Chondrocyte (in vitro differentiated cells): ENCODE measurements at places on chromosomes 6 and 20.

GRCh38 chr6:130159956-130160355, 62.8 kb downstream of the SAMD3 start:
- no peak for DNase-seq

GRCh38 chr6:139757784-139758183, 383.3 kb upstream of the CITED2 start:
- DNase-seq, result no peak

DNA sequence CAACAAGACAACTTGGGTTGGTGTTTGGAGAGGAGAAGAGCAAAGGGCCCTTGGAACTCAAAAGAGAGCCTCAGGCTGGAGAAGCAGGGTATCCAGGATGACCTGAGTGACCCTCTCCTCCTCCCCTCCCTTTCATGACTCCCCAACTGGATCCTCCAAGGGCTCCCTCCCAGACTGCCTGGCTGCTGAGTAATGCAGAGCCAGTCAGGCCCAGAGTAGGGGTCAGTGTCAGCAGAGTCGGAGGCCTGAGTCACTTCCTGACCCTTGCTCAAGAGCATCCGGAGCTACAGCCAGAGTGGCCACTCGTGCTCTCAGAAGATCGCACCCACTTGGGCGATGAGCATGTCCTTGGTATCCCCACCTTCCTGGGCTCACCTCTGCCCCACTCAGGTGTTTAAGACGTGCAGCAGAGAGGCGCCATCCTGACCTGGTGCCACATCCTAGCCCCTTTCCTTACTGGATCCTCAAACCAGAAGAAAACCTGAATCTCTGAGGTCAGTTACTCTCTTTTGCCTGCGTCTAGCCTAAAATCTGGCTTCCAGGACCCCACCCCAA, 2.8 kb upstream of the MAPK13 start:
- DNase-seq, result no peak

DNA sequence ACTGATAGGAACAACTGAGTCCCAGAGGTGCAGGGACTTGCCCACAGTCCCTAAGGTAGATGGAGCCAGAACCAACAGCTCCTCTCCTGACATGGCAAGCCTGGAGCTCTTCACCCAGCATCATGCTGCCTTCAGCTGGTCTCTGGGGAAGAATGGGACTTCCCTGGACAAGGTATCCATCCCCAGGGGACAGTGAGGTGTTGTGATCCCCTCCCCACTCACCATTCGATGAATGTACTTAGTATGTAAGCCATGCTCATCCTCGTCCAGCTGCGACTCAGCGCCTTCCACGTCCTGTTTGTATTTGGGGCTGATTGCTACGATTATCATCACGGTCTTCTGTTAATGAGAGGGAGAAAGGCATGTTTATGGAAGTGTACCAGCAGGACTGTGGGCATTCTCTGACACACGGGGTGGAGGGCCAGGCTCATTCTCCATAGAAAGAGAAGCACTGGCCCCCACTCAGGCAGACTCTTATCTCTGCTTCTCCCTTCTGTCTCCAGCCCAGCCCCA, 39.4 kb downstream of the TRAF3IP2 start:
- DNase-seq, result no peak

DNA sequence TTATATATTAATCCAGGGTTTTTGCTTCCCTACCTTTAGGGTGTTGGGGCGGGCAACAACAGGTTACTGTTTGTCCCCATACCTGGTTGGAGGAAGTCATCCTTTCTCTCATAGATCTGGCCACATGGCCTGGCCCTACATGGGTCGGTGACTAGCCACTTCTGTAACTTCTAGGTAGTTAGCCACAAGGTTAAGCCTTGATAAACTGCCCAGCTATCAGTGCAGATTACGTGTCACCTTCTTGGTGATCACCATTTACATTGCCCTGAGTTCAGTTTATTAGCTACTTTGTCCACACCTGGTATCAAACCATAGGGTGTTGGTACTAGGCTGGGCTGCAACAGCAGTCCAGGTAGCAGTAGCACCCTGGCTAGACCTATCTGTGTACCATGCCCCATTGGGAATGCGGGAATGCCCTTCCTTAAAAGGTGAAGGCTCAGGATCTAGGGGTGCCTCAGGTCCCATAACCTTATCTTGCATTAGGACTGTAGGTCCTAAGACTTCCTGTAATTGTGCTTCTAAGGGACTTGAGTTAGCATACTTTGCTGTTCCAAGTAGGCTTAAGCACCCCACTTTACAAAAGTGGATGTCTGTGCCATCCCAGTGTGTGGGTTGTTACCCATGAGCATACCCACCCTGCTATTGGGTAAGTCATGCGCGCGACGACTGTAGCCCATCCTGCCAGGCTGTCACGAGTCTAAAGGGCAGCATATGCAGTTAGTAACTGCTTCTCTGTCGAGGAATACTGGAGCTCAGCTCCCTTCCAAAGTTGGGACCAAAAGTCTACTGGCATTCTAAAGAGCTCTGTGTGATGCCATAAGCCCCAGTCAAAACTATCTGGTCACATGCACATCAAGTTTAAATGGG, 5.2 kb downstream of the ZKSCAN3 start:
- DNase-seq, result no peak

GRCh38 chr6:6315660-6316059, 4.8 kb downstream of the F13A1 start:
- no peak for DNase-seq

GRCh38 chr6:130098317-130098716, 79.9 kb downstream of the L3MBTL3 start:
- DNase-seq, result no peak

DNA sequence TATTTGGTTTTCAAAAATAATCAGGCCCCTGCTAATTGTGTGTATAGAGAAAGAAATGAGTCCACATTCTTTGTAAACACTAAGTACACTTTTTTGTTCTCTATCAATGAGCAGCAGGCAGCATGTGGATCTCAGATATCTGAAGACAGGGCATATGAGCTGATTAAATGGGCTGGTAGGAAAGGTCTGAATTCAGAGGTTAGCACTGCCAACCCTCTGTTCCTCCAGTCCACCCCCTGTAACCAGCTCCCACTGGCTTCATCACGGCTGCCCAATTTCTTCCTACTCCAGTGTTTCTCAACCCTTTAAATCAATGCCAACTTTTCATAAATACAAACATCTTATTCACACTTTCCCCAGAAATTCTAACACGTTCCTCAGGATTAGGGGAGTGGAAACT, 128.5 kb downstream of the TPBG start:
- no peak for DNase-seq

- no peak for DNase-seq
These were observed 65.6 kb upstream of the RREB1 start for GRCh38 chr6:7042056-7042653.

DNA sequence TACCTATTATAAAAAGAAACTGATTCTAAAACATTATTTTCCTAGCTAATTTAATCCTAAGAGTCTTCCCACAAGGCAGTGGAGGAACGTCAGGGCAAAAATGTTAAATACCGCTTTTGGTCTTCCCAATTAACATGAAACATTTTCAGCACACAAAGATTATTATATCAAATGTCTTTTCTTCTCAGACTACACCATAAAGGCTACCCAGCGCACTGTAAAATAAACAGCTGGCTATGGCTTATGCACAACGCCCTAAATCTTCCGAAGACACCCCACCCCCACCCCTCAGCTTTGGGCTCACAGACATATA, 1.0 kb downstream of the NUDT3 start:
- no peak for DNase-seq

DNA sequence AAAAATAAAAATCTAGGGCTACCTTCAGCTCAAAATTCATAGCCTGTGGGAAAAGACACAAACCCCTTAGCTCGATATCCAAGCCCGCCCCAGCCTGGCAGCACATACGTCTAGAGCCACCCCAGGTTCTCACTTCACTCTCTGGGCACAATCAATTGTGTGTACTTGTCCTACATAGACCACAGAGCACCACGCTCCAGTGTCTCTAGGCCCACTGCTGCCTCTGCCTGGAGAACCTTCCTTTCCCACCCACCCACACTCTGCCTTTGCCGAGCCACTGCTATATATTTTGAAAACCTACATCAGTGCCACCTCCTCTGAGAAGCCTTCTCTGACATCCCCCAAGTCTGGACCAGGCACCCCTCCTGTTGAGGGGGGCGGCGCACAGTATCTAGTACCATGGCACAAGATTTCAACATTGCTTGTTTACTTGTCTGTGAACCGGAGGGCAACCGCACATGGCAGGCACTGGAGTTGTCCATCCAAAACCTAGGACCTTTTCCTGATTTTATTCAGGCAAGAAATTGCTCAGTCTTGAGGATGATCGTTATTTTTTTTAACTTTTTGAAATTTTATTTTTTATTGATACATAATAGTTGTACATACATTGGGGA, 141.5 kb downstream of the UNC5CL start:
- no peak for DNase-seq

- no peak for DNase-seq
These were observed 48.4 kb downstream of the PHACTR2 start for GRCh38 chr6:143726015-143726647.

DNA sequence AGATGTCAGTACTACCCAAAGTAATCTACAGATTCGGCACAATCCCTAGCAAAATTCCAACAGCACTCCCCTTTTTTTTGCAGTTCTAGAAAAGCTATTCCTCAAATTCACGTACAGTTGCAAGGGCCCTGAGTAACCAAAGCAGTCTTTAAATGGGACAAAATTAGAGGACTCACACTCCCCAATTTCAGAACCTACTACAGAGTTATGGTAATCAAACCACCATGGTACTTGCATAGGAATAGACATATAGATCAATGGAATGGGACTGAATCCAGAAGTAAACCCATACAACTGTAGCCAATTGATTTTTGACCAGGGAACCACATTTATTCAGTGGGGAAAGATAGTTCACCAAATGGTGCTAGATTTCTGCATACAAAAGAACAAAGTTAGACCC, 350.8 kb downstream of the CDKAL1 start:
- no peak for DNase-seq

DNA sequence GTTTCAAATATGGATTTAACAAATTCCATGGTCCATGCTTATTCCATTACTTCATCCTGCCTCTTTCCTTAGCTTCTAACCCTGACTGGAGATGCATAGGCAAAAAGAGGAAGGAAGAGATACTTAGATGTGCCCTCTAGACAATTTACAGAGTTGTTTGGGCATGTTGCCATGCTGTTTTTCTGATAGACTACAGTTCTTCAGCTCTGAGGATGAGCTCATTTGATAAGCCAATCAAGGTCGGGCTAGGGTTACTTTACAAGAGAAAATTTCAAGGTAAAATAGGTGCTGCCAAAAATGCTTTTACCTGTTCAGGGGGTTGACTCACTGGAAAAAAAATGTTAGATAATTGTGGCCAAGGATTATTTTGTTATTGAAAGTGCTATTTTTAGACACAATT, 5.9 kb downstream of the HCRTR2 start:
- DNase-seq, result no peak

DNA sequence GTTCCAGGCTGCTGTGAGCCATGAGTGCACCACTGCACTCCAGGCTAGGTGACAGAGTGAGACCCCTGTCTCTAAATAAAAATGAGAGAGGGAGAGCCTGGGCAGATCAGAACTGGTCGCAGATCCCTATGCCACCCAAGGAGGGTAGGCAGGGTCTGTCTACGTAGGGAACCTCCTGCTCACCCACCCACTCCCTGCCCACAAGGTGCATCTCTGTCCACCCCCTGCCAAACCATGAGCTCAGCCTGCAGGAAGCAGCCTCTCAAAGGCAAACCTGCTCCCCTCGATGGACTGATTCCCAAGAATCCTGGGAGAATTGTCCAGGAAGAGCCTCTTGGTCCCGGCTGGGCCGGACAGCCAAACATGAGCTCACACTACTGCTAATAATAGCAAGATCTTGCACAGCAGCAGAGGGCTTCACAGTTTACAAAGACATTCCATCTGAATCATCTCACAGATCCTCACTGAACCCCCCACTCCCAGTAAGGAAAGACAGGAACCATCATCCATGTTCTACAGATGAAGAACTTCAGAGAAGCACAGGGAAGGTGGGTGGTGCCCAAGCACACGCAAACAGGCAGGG, 27.8 kb upstream of the TLDC2 start:
- DNase-seq, result no peak

- DNase-seq, result no peak
These were observed 648.5 kb downstream of the HTR1B start for GRCh38 chr6:76814496-76815458.

GRCh38 chr20:1867495-1868260, 27.5 kb upstream of the SIRPA start:
- DNase-seq, result no peak

DNA sequence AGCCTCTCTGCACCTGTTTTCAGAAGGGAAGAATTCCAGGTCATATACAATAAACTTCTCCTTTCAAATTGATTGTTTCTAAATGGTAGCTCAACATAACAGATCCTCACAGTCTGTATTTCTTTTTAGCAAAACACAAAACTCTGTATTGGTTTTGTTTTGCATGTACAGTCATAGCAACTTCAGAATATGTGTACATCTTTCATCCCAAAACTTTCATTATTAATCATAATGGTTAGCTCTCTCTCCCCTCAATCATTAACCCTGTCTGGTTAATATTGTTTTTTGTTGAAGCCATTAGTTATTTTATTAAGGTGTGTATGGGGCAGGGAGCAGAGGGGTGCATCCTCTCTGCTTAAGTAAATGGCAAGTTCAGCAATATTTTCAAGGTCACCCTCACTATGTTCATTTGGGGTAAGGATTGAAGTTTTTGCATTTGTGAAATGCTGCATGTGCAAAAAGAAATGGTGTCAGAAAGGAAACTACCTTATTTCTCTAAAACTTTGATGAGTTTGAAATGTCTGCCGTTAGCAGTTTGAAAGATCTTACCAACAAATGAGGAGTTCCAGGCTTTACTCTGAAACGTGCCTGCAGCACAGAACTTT, 136.8 kb upstream of the BTBD3 start:
- no peak for DNase-seq

GRCh38 chr6:24982231-24982630, 46.5 kb upstream of the RIPOR2 start:
- DNase-seq, result no peak

- DNase-seq, result no peak
These were observed 586.3 kb downstream of the HTR1B start for GRCh38 chr6:76876922-76877553.

GRCh38 chr6:107894809-107895396, 63.1 kb downstream of the SEC63 start:
- DNase-seq, result no peak

- DNase-seq, result no peak
These were observed 47.0 kb upstream of the EEF1E1 start for GRCh38 chr6:8149350-8149749.
